ENCODE measurements at places on chromosomes 13 and 19. TPM values are rescaled to one million over a fixed set of nuclear protein-coding genes. Genes with fewer than 3 reads are reported as not detected.

SPTBN4 gene
- total RNA-seq = 4.8 TPM

KLC3 gene
- total RNA-seq = 0.42 TPM

CPB2 gene
- not detected for total RNA-seq

DNA sequence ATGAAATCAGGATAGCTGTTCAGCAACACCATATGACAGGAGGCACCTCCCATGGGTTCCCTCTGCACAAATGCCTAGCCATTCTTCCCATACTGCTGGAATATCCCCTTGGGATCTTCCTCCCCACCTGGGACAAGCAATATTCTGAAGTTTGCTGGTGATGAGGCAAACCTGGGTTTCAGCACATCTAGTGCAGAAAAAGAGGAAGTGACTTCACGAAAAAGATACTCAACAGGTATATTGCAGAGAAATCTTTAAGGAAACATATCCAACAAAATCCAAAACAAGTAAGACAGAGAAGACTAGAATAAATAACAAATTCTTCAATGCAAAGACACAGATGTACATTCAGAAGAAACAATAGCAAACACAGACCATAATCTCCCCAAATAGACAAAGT is 1497.0 kb downstream of the PCDH9 start:
- H3K27ac ChIP-seq = no peak overlapping the region
- H3K27me3 ChIP-seq = no peaks in the 10 kb centered on the region
- H3K4me1 ChIP-seq = no peaks in the 10 kb centered on the region
- H3K4me3 ChIP-seq = no peak overlapping the region

DNA sequence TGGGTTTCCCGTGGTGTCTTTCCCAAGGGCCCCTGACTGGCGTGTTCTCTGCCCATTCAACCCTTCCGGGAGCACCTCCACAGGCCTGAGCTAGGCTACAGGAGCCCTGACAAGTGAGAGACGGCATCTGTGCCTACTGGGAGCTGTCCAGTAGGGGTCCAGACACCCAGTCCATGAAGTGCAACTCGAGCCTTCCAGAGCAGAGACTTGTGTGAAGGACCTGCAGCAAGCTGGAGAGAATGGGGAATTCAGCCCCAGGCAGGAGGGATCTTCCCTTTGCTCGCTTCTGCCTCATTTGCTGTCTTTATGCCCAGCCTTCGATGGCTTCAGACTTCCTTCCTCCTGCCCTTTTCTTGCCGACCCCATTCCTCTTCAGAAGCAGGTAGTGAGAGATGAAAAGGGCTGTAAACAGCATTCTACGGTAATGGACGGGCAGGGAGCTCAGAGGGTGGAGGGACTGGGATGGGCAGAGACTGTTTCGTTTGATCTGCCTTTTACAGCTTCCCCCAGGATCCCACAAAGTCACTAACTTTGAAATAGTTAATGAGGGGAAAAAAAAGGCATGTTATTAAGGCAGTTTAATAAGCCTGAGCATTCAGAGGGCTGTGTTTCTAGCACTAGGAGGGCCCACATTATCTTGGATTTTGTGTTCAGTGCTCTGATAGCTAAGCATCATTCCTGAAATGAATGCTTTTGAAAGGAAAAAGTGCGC is 327.6 kb downstream of the FGF9 start:
- H3K4me3 ChIP-seq = no peak overlapping the region
- no peak for DNase-seq
- no peak overlapping the region for H3K27ac ChIP-seq
- H3K4me1 ChIP-seq = no peaks in the 10 kb centered on the region
- H3K36me3 ChIP-seq = no peaks in the 10 kb centered on the region

GRCh38 chr19:41957161-41957837 is 1.8 kb downstream of the RABAC1 start:
- DNase-seq = no peak
- no peaks in the 10 kb centered on the region for H3K27me3 ChIP-seq
- H3K4me1 ChIP-seq = peaks cover 19% of the 10 kb centered on the region

DNA sequence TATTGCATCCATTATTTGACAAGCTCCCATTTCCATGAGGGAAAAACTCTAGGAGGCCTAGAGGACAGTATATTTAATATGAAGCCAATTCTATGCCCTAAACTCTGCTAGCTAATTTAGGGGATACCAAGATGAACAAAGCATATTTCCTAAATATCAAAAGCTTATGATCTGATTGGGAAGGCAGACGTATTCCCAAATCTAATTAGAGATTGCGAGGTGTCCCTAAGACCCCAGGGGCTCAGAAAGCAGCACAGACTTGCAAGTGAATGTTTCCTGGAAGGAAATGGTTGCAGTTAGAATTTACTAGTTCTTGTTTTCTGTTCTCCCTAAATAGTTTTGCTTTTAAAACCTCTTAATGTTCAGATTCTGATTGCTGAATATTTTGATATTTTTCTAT is 30.7 kb downstream of the NDFIP2 start:
- H3K27me3 ChIP-seq = no peaks in the 10 kb centered on the region
- no peak for DNase-seq
- no peak overlapping the region for H3K4me3 ChIP-seq
- H3K27ac ChIP-seq = no peak overlapping the region

GRCh38 chr13:51938454-51938853 is 72.8 kb downstream of the ATP7B start:
- no peaks in the 10 kb centered on the region for H3K27me3 ChIP-seq
- DNase-seq = no peak
- H3K4me1 ChIP-seq = peaks cover 20% of the 10 kb centered on the region

DNA sequence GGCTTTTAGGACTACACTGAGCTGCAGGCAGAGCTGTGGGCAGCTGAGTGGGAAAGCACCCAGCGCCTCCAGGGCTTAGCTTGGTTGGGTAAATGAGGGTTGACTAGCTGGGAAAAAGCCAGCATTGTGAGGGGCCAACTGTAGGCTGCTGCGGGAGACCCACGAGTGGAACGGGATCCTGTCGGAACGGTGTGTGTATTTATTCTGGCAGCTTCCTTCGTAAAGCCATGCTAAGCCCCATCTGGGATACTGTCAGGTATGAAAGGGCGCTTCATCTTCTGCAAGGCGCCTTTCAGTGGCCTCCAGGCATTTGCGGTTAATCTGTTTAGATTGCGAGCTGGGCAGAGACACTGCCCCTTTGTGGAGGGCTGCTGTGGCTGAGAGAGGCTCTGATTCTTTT is 39.5 kb upstream of the CNMD start:
- peaks cover 30% of the 10 kb centered on the region for H3K27me3 ChIP-seq
- H3K27ac ChIP-seq = no peak overlapping the region
- H3K4me3 ChIP-seq = no peak overlapping the region
- H3K36me3 ChIP-seq = no peaks in the 10 kb centered on the region
- H3K4me1 ChIP-seq = no peaks in the 10 kb centered on the region

DNA sequence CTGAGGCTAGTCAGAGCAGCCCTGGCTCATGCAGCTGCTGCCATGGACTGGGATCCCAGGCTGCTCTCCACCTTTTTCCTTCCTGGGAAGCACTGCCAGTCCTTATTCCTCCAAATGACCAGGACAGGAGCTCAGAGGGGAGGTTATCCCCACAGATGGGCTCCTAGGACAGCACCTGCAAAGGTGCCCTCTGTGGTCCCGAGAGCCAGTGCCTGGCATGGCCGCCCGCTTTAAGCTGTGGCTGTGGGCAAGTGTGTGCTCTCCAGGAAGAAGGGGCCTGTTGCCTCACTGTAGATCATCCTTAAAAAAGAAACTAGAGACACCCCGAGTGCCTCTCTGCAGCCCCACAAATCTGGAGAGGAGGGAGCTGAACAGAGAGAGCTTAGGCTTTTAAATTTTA is 83.6 kb downstream of the C1QTNF9 start:
- no peak for DNase-seq
- H3K27me3 ChIP-seq = no peaks in the 10 kb centered on the region
- H3K27ac ChIP-seq = no peak overlapping the region
- no peak overlapping the region for H3K4me3 ChIP-seq
- H3K4me1 ChIP-seq = no peaks in the 10 kb centered on the region
- H3K36me3 ChIP-seq = peaks cover 10% of the 10 kb centered on the region

DNA sequence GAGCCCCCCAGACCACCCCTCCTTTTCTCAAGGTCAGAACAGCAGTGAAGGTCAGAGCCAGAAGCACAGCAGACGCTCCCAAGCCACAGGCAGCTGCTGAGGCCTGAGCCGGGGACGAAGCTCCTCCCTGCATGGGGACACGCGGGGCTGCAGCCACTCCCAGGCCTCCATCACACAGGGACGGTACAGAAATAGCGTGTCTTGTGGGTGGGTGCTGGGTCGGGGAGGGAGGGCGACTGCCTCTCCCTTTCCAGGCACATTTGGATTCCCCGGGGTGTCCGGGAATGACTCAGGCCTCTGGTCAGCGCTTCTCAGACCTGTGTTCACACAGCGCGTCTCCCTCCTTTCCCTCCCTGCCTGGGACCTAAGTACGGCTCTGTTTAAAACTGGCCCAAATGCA is 33.2 kb downstream of the RASA3 start:
- H3K4me1 ChIP-seq = peaks cover 44% of the 10 kb centered on the region
- no peak for DNase-seq
- H3K27ac ChIP-seq = no peak overlapping the region
- H3K4me3 ChIP-seq = no peak overlapping the region
